Kidney glomerular epithelial cell (primary cell): ENCODE measurements at places on chromosomes 1 and 21.

DNA sequence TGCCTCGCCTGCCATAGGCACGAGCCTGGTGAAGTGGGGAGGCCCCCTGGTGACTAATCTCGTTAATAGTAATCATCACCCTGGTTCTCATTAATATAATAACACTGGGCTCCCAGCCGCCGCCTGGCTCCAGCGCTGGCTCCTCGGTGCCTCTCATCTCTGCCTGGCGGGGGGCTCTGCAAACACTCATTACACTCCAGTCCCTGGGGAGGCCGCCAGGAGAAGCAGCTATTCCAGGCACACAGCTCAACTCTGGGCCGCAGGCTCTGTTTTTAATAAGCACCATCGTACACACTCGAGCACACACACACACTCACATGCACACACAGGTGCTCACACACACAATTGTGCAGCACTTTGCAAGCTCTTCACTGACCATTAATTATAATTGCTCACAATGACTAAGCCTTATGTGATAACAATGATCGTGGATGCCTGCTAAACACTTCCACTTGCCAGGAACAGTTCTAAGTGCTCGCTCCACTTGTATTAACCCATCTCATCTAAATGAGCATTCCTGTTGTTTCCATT, 52.2 kb downstream of the SDC3 start:
- no peak for DNase-seq

DNA sequence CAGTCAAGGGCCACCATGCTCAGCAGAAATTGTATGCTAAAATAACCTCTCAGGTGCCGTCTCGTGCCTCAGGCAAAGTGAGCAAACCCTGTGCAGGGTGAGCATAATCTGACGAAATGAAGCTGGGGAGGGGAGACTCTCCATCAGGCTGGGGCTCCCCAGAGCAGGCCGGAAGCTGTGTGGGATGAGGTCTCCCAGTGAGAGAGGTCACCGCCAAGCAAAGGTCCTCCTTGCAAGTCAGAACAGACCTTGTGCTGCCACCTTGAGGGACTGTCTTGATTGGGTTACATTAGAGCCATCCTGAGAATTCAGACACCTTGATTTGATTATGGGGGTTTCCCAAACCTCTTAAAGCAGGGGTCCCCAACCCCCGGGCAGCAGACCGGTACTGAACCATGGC, 64.2 kb downstream of the ZNF684 start:
- DNase-seq = no peak

- no peak for DNase-seq
These were observed 54.4 kb downstream of the NR5A2 start for GRCh38 chr1:200081969-200082245.

DNA sequence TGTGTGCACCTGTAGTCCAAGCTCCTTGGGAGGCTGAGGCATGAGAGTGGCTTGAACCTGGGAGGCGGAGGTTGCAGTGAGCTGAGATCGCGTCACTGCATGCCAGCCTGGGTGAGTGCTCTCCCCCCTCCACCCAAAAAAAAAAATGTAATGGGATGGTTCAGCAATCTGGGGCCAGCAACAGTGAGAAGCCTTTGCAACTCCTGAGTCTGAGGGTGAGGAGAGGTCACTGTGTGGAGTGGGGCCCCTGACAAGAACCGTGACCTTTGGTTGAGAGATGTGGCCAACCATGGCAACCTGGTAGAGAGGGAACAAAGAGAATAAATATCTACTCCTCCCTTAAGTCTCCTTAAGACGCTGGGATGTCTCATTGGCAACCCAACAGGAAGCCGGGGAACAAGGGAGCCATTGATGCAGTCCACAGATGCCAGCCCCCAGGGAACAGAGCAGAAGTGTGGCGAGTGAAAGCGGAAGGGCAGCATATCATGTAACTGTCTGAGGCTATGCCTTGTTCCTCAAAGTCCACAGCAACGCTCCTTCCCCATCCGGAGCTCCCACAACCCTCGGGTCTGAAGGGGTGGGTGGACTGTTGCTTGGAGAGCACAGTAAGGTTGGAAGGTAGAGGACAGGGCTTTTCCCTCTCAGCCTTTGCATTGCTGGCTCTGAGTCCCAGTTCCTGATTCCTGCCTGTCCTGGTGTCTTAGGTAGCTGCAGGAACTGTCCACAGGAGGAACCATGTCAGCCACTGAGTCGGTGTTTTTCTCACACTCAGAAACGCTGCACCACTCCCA, 8.3 kb downstream of the TRNP1 start:
- DNase-seq = peak; percentile 89

GRCh38 chr1:240415532-240415931, 196.4 kb downstream of the GREM2 start:
- no peak for DNase-seq

- no peak for DNase-seq
These were observed 65.6 kb downstream of the KCNJ15 start for GRCh38 chr21:38322311-38322950.

GRCh38 chr1:8816831-8817411, 519 bp downstream of the RERE start:
- peak; percentile 34 for DNase-seq

- DNase-seq = peak; percentile 14
These were observed 37.7 kb upstream of the DDAH1 start for GRCh38 chr1:85502625-85503083.

- DNase-seq = no peak
These were observed 185.4 kb downstream of the LYPLAL1 start for GRCh38 chr1:219359126-219359525.

DNA sequence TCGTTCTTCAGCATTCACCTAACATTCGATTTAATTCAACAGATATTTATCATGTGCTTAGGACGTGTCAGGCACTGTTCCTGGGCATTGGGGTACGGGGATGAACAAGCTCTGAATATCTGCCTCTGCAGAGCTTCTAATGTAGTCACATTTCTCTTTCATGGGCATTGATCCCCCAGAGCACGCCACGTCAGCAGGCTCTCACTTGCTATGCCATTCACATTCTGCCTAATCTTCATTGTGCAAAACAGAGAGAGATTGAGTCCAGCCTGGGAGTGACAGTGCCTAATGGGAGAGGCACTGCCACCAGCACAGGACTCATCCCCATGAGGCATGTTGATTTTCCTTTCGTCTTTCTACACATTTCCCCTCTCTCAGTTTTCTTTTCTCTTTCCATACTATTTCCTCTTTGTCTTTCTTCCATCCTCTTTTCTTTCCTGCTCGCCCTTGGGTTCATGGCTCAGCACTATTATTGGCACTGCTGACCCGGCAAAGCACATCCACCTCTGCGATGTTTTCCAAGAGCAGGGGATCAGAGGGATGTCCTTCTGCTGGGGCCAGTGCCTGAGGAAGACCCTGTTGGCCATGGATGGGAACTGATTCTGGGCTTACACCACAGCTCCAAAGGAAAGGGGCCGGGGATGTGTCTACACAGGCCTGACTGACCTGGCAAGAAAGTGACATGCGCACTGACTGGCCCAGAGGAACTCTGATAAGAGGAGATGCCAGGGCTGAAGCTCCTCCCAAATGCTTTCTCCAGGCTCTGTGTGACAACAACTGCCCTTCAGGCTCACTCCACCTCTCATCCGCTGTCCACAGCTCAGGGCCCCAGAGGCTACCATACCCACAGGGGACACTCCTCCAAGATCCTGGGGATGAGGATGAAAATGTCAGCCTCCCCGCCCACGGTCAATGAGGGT, 195.9 kb downstream of the TOMM20 start:
- DNase-seq = no peak

- DNase-seq = no peak
These were observed 27.6 kb downstream of the CFAP74 start for GRCh38 chr1:1976031-1976430.

DNA sequence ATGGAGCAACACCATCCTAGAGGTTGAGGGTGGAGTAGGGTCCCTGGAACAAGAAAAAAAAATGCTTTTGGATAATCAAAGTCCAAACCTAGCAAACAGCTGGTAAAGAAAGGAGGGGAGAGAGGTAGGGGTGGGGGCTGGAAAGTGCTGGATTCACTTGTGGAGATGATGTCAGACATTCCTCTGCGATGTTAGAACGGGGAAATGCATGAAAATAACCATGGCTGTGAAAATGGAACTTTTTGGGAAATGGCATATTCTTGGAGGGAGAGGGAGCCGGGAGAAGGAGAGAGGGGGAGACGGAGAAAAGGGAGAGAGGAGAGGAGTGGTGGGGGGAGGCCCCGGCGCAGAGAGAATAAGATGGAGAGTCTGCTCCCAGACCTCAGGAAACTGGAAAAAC, 53.6 kb downstream of the OLFML2B start:
- no peak for DNase-seq

DNA sequence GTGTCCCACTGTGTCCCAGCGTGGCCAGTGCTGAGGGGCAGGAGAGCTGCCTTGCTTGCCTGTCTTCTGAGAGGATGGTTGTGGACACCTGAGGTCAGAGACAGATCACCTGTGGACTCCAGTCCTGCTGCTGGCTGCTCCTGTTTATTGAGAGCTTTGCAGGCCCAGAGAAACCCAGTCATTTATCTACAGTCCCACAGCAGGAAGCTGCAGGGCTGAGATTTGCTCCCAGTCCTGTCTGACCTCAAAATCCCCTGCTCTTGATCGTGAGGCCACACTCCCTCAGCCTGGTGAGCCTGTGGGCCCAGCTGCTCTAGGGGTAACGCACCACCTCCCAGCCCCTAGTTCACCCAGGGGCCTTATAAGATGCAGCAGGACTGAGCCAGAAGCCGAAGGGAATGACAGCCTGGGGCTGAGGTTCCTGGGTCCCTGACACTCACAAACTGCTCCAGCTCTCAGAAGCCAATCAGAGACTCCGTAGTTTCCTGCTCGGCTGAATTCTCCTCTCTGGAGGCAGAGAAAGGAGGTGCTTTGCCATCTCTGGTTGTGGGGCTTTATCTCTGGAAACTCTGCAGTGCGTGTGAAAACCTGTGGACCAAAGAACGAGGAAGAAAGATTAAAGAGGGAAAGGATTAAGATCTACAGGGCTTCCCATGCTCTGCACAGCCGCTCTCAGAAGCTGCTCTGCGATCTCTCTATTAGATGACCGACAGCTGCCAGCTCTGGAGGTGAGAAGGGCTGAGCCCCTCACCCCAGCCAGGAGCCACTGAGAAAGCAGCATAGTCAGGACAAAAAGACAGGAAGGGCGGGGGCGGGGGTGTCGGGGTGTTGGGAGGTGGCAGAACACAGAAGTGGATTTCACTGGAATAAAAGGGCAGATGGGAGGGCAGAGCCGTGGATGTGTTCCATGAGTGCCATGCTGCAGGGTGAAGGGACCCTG, 39.1 kb downstream of the UBIAD1 start:
- DNase-seq = no peak

DNA sequence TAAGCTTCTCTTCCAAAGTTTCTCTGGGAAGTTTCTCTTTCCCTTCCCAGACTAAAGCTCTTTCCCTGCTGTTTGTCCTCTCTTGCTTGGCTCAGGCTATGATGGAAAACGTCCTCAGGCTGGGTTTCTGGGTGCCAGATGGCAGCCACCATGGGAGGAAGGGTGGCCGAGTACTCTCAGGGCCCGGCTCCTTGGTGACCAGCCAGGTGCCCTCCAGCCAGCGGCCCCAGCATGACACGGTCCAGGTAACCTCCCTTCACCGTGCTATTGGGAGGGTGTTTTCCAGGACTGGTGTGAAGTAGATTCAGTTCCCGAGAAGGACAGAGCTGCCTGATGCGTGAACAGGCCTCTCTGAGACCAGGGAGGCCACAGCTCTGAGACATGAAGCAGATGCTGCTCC, 60.3 kb downstream of the KIF26B start:
- DNase-seq = no peak

DNA sequence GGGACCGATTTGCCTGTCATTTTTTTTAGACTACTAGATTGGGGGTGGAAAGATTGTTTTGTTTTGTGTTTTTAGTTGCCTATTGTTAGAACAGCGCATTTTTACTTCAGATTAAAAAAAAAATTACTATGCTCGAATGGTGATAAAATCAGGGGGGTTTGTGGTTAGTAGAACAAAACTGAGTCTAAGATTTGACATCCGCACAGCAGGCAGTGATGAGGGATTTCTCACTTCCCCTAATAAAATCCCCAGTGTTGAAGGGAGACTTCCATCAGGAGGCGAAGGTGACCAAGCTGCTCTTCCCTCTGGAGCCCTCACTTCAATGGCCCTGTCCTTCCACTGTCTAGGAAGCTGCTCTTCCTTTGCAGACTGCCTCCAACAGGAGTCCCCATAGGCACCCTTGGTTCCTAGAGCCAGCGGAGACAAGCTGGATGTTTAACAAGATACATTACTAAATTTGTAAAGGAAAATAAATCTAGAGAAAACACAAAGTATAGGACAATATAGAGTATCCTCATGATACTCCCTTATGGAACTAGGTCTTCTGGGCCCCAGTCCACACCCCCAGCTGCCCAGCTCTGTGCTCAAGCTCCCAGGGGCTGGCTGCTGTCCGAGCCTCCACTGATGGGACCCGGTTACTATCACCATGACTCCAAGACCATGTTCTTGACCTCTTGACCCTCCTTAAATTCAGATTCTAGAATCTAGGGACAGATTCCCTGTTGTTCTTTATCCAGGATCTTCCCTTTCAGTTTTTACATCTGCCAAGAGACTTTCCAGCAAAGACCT, 31.0 kb downstream of the TENT5C start:
- DNase-seq = no peak

DNA sequence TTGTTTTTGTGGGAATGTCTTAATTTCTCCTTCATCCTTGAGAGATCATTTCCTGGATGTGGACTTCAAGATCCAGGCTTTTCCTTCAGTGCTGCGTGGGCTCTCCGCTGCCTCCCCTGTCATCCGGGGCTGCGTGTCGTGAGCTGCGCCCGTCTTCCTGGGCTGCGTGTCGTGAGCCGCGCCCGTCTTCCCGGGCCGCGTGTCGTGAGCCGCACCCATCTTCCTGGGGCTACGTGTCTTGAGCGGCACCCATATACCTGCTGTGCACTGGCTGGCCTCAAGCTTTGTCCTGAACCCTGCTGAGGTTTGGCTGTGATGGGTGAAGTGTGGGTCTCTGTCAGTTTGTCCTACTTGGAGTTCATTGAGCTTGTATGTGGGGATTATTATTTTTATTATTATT, 55.1 kb downstream of the PCNT start:
- DNase-seq = no peak

GRCh38 chr1:176382163-176382562, 80.8 kb upstream of the PAPPA2 start:
- no peak for DNase-seq

- no peak for DNase-seq
These were observed 88.9 kb upstream of the RUNX3 start for GRCh38 chr1:25018943-25019336.

DNA sequence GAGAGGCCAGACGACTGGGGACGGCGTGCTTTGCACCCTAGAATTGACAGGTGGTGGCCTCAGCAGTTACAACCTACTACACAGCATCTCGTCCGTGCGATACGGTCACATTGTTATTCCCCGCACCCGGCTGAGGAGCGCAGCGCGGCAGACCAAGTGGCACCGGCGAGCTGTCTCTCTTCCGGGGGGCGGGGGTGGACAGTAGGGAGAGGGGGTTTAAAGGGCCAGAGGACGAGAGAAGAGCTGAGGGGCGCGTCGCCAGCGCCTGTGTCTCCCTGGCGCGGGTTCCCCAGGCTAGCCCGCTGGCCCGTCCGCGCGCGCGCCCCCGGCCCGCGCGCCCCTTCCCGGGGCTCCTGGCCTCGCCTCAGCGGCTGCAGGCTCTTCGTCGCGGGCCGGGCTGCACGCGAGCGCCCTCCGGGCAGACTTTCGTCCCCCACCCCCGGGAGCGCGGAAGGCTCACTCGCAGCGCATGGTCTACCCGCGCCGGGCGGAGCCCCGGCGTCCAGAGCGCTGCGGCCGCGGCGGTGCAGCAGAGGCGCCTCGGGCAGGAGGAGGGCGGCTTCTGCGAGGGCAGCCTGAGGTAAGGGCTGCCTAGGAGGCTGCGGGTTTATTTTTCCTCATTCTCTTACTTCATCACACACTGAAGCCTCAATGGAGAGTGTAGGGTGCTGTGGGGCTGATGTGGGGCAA, at the start of gene PDE4B:
Gene PDE4B, plus strand, starts transcription at position 227 of the 690 bp plus-strand sequence.
- no peak for DNase-seq

GRCh38 chr1:24930260-24931145, at the start of gene RUNX3:
Gene RUNX3 (minus strand): TSS chr1:24930276. CDS start chr1:24929868, 408 bp downstream.
- DNase-seq = no peak
